Activated naive CD8-positive, alpha-beta T cell treated with anti-CD3 and anti-CD28 coated beads, Interleukin-2, amount 10 ng/mL, durations not matched to agents 7 days and 5 days (primary cell): ENCODE measurements at places on chromosomes 12 and 14. TPM values are rescaled to one million over a fixed set of nuclear protein-coding genes. Genes with fewer than 3 reads are reported as not detected.
A peak's percentile ranks its signal among the peaks of the same experiment; 100 is the strongest.

Gene NOS1
- not detected for total RNA-seq

Gene NT5DC3
- 4.1 TPM for total RNA-seq

- DNase-seq: no peak
Measured at GRCh38 chr12:22396735-22397134, 62.2 kb upstream of the ST8SIA1 start.

DNA sequence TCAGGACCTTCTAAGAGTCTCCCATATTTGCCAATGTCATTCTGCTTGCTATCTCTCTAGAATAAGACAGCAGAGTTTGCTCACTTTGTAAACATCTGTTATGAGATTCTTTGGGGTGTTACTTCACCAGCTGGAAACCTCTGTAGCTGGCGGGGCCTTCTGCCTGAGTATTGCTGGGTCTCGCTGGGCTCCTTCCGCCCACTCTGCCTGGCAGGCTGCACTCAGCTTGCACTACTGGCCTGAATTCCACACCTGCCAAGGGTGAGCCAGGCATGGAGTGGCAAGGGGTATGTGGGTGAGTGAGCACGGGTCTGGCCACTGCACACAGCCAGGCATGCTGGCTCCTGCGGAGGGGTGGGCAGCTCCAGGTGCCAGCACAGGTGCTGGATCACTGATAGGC, 267.3 kb upstream of the PDE3A start:
- DNase-seq: no peak

DNA sequence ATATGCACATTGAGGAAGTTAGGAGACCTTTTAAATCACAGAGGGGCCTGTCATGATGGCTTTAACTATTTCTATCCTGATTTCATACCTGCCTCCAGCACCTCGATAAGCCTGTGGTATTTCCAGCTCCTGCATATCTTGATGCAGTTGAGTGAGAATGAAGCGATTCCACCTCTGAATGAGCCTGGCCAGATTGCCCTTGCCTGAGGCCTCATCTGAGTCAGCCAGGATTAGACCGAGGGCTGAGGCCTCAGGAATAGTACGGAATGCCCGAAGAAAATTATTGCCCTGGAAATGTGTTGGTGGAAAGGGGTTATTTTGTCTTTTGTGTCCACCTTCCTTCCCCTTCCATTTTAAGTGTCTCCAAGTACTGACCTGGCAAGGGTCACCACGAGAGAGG, 8.4 kb upstream of the CNPY2 start:
- DNase-seq: no peak

DNA sequence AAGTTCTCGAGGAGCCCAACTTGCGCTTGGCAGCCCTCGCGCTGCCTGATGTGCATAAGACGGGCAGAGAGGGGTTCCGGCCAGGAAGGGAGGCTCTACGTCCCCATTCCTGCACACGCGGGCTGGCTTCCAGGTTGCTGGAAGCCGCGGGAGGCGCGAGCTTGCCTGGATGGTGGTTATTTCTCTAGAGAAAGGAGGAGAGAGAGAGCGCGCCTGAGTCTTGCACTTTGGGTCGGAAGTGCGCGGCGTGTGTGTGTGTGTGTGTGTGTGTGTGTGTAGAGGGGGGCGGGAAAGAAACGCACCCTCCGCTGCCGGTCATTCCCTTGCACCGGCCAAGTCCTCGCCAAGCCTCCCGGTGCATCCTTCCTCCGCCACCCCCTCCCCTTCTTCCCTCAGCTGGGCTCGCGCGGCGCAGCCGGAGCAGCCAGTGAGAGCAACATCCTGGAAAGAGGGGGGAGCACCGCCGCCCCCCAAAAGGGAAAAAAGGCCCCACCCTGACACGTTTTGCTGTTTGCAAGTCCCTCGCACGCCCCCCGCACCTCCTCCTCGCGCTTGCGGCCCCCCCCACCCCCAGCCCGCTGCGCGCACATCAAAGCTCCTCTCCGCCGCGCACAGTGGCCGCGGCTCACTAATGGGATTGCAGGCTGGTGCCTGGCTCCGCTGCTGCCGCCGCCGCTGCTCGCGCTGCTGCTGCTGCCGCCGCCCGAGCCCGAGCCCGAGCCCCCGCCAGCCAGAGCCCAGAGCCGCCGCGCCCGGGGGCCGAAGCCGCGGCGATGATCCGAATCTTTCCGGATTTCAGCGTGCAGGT, 4.4 kb upstream of the NPAS3 start:
- DNase-seq: peak; percentile 29

DNA sequence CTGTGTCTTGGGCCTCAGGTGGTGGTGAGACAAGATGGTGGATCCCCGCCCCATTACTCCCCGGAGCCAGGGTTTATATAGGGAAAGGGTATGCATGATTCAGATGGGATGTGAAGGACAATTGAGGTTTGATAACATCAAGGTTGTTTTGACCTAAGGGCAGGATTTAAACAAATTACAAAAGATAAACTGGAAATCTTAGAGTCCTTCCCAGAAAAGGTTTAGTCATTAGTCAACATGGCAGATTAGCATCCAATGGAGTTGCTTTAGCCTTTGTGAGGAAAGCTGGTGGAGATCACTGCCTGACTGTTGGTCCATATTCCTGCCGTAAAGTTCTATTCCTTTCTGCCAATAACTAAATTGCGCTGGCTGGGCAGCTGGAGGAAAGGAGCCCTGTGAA, 15.6 kb upstream of the FRMD6 start:
- DNase-seq: no peak

- no peak for DNase-seq
Measured at GRCh38 chr12:122643207-122643805, 59.9 kb downstream of the HCAR2 start.

- no peak for DNase-seq
Measured at GRCh38 chr14:81423504-81423903, 23.4 kb upstream of the STON2 start.

DNA sequence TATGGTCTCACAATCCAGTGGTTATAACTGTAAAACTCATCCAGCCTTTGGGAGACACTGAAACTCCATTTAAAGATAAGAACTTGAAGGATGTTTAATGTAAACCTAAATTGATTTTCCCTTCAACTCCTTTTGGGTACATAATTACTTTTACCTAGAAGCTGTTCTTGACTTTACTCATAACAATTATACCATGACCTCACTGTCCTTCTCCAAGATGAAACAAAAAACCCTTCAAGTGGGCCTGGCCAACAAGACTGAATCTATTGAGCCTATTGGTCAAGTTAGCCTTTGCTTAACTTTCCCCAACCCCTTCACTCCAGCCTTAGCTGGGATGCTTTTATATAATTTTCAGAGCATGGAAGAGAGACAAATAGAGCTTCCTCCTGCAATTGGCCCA, 22.5 kb downstream of the PARP2 start:
- DNase-seq: no peak

DNA sequence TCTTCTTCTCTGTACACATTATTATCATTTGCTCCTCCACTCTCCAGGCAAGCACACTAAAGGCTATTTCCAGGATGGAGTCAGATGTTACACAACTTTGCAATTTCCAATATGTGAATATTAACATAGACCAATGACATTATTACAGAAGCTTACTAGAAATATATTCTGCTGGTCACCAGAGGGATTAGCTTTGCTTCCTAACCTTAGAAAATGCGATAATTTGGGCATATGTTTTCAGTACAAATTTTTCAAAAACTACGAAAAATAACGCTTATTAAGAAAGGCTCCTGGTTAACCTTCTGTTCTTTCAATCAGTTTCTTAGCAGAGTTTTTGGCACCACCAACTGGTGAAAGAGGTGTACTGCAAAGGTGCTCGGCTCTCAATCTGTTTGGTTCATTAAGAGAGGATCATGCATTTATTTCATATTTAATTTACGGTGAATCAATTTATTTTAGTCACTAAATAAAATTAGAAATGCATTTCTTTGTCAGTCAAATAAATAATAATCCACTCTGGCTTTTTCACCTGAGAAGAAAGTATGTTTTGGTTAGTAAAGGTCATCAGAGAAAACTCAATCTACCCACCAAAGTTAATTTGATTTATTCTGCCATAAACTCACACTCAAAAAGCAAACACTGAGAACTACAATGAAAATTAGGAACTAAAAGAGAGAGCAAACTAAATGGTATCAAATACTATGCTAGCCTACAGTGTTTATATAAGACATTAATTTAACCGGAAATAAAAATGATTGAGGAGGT, 39.2 kb downstream of the EFCAB11 start:
- peak; percentile 46 for DNase-seq

GRCh38 chr12:38141861-38142260, 174.7 kb upstream of the ALG10B start:
- DNase-seq: no peak

- DNase-seq: no peak
Measured at GRCh38 chr12:42119085-42119633, 25.5 kb downstream of the GXYLT1 start.

- DNase-seq: no peak
Measured at GRCh38 chr14:51581017-51581881, 70.5 kb upstream of the FRMD6 start.

DNA sequence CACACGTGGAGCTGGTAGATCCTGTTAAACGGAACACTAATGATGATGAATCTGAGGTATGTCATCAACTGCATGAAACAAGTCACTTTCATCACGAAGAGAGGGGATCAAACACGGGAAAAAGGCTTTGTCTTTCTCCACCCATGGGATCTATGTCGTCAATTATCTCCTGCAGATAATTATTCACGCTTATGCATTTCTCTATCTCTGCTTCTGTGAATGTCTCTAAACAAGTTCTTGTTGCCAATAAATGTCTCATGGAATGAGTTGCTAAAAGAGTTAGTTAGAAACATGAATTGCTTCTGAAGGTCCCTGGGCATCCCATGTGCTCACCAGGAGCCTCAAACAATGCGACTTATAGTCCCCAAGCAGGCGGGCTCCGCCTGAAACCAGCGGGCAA, 1228.2 kb upstream of the TMEM132C start:
- no peak for DNase-seq

- no peak for DNase-seq
Measured at GRCh38 chr14:50977863-50978528, 33.7 kb upstream of the PYGL start.
